ENCODE measurements at places on chromosomes 4 and X.

GRCh38 chrX:44072631-44073030 is 99.4 kb upstream of the NDP start:
- DNase-seq: no peak

GRCh38 chrX:6667048-6667768 is 132.3 kb upstream of the VCX3A start:
- DNase-seq: no peak

DNA sequence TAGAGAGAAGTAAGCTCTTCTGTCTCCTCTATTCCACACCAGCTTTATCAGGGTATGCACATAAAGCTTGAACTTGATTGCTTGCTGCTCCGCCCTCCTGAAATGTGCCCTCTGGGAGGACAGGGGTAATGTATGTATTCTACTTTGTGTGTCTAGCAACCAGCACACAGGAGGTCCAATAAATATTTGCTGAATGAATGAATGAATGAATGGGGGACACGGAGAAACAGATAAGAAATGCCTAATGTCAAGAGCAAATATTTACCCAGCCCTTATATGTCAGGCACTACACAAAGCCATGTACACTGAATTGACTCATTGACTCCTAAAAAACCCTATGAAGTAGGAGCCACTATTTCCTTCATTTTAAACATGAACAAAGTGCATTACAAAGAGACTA is 2.3 kb upstream of the MSL3 start:
- DNase-seq: no peak

DNA sequence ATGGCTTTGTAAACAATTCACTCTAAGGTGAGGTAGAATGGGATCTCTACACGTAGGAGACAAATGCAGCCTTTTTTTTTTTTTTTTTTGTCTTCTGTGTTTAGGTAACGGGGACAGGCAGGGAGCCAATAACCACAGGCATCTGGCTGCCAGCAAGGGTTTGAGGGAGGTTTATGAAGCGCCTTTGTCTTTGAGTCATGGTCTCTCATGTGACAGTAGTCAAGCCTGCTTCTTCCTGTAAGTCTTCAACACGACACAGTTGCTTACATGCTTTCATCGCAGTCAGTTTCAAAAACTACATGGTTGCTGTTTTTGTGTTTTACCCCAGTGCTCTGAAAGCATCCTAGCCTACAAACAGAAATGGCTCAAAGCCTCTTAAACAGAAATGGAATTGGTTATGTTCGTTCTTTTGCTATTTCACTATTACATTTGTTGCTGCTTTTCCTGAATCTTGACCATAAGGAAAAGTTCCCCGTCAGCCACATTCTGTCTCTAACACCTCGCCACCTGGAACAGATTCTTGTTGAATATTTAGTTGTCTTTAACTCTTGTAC is 127.8 kb upstream of the METTL14 start:
- DNase-seq: peak; percentile 71

DNA sequence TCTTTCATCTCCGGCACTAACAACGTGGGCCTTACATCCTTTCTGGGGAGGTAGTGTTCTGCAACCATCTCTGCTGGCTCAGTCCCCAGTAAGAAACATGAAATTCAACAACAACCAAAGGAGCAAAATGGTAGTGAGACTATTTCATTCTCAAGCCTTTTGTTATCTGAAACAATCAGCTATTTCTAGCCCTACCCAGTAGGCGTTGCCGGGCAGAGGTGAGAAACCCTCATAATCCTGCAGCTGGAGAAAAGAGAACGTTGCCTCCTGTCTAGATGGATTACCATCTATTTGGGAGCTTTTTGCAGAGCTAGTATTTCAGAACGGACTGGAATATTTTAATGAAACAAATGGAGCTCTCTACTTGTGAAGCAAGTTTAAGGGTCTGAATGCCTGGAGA is 66.4 kb upstream of the GPR174 start:
- DNase-seq: no peak

GRCh38 chrX:129876771-129877305 is 29.1 kb upstream of the UTP14A start:
- peak; percentile 1 for DNase-seq

DNA sequence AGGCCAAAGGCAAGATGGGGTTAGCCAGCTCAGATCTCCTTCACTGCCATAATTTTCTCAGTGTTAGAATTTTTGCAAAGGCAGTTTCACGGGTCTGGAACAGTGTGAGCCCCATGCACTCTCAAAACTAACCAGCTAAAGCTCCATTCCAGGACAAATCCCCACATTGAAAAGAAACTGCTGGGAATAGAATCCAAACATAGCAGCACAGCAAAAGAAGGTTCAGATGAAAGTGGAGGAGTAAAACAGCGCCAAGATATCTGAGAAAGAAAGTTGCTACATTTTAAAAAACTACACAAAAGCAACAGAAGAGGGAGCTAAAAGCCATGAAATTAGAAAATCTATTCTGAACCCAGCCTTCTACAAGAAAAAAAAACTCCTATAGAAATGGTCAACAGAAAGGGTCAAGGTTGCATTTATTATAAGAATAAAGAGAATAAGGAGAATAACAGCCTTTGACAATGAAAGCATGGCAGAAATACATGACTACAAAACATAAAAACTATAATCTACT is 39.6 kb upstream of the SLC7A3 start:
- no peak for DNase-seq

DNA sequence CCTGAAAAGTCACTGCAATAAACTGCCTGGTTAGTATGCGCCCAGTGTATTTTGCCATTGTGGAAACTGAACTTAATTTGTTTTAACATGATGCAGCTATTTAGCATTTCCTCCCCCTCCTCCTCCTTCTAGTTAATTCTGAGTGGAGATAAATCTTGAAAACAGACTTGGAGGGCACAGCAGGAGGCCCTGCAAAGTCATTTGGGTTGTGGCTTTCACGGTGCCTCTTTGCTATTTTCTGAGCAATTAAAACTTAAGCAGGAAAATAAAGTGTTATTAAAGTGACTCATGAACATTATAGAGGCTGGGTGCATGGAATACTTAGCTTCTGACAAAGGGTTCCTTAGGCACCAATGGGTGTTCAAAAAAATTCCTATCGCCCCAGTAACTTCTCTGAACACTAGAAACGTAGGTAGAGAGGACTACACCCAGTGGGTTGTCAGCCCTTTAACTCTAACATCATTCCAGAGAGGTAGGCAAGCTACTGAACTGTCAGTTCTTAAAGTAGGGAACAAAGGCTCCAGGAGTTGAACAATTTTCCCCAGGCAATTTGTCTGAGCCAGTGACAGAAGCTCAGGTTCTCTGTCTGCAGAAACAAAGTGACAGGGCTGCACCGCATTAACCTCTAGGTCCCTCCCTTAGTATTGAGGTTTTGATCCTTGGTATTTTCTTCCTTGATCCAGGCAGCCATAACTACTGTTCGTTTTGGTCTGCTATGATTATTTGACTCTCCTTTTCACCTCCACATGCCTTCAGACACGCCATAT is 158.3 kb upstream of the KIT start:
- no peak for DNase-seq

DNA sequence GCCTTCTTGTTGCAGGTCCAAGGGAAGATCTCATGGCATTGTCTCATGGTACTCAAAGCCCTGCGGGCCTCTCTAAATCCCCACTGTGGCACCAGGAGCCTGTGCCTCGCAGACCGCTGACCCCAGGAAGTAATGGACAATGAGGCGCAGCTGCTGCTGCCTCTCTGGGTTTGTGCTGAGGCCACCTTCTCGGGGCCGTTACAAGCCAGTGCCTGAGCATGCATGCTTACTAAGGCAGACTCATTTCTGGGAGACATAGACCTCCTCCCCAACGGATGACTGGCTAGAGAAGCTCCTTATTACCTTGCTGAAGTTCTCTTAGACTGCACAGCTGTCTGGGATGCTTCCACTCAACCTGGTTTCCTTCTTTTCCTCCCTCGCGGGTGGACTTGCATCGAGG is 1.3 kb downstream of the BDH2 start:
- no peak for DNase-seq

DNA sequence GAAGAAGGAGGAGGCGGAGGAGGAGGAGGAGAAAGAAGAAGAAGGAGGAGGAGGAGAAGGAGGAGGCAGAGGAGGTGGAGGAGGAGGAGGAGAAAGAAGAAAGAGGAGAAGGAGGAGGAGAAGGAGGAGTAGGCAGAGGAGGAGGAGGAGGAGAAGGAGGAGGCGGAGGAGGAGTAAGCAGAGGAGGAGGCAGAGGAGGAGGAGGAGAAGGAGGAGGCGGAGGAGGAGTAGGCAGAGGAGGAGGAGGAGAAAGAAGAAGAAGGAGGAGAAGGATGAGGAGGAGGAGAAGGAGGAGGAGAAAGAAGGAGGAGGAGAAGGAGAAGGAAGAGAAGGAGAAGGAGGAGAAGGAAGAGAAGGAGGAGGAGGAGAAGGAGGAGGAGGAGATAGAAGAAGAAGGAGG is 19.9 kb downstream of the MRFAP1 start:
- no peak for DNase-seq

DNA sequence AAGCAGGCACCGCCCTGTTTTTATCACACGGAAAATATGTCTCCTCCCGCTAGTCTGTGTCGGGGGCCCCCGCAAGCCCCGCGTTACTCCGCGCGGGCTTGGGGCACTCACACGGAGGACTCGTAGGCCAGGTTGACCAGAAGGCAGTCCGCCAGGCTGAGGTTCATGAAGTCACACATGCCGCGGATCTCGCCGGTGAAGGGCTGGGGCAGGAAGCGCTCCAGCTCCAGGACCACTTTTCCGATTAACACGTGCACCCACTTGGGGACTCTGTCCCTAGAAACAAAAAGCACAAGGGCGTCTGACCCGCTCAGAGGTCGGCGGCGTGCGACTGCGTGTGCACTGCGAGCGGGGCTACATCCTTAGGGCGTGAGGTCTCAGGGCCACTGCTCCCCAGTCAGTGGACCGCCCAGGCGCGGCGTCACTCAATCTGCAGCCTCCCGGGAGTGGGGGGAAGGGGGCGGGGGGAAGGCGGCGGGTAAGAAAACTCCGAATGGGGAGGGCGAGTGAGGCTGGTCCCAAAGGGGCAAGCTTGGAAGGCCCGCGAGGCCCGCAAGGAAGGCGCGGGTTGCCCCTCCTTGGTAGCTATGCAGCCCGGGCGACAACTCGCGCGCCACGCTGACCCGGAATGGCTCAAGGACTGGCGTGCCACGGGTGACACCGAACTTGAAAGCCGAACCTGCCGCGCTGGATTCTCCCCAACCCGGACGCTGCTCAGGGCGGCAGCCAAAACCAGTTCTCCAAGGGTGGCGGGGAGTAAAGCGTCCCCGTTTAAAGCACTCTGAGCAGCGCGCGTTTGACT is 722 bp downstream of the NAAA start:
- peak; percentile 26 for DNase-seq

- DNase-seq: no peak
Measured at GRCh38 chr4:47675806-47676205, 162.1 kb downstream of the CORIN start.

DNA sequence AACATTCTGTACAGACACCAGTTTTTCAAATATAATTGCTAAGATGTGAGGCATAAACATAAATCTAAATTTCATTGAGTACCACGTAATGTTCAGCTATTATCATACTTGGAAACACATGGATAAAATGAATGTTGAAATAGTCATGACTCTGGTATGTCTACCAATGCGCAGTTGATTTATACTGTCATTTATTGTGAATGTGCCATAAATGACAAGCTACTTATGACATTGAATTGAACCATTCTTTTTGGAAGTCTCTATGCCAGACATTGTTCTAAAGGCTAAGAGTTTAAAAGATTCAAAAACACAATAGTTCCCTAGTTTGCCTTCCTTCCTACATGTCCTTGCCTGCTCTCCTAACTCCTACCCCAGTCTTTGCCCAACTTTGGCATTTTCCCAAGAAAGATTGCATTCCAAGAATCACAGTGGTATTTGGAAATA is 96.6 kb upstream of the DMD start:
- DNase-seq: no peak

- DNase-seq: no peak
Measured at GRCh38 chrX:63434206-63434605, 83.1 kb upstream of the SPIN4 start.

GRCh38 chr4:87356832-87357526 is 34.0 kb downstream of the HSD17B11 start:
- DNase-seq: no peak

- no peak for DNase-seq
Measured at GRCh38 chr4:70305601-70306000, 29.2 kb upstream of the CABS1 start.

DNA sequence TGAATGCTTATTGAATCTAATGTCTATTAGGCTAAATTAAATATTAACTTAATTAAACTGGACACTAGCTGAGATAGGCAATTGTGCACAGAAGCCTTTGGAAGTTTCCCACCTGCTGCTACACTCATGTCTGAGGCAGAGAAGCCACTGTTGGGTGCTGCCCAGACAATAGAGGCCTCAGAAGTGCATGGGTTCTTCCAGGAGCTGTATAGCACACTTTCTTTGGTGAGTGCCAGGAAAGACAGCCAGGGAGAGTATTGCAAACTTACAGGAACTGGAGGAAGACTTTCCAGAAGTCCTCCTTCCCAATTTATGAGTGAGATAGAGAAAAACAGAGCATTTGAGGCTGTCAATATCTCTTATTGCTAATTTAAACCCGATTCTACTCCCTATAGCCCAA is 89.9 kb downstream of the GPAT3 start:
- no peak for DNase-seq

GRCh38 chr4:186068581-186069348 is at the start of gene TLR3:
TLR3 (plus strand) TSS chr4:186069156; CDS start chr4:186076620, 7,464 bp downstream.
- DNase-seq: peak; percentile 16

- no peak for DNase-seq
Measured at GRCh38 chr4:142875117-142875516, 29.0 kb upstream of the INPP4B start.

- DNase-seq: no peak
Measured at GRCh38 chr4:53592686-53593501, 1.6 kb upstream of the LNX1 start.

DNA sequence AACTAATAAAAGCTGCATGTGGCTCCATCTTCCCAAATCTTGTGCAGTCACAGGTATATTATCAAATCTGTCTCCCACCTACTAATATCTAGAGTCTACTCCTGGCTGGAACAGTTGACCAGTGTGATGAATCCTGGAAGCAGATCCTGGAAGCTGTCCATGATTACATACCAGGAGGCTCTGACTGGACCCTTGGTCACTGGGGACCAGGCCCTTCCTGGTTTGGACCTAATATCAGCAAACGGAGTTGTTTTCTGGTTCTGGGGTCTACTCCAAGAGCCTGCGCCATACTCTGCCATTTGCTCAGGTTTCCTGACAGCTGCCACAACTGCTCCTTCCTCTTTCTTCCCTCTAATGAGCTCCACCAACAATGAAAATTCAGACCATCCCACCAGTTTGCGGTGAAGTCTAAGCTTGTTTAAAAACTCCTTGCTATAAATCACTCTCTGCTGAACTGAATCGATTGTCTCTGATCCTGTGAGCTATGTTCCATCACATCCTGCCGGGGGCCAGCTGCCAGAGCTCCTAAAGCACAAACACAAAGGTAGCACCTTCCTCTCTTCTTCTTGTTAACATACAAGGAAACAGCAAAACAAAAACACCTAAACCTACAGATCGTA is 114.2 kb downstream of the PALLD start:
- no peak for DNase-seq

DNA sequence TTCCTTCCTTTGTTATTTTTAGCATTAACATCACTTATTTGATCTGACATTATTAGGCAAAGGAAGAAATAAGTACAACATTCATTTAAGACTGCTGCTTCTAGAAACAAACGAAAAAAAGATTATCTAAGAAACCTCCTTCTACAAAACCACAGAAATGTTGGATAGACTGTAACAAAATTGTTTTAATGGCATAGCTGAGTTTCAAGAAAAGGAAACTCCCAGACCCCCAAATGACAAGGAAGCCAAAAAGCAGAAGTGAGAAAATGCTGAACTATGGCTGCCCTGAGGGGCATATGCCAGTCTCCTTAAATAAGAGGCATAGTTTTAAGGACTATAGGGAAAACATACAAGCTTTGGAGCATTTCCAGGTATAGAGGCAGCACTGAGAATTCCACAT is 1431.6 kb upstream of the TENM3 start:
- DNase-seq: no peak

GRCh38 chr4:148118633-148119032 is 323.6 kb downstream of the NR3C2 start:
- DNase-seq: no peak

Data from Jurkat, Clone E6-1 (cell line).